ENCODE measurements at places on chromosomes 2 and 18.

- no peak for DNase-seq
Measured at GRCh38 chr2:165126244-165126643, 77.6 kb downstream of the SCN3A start.

GRCh38 chr2:104707056-104707455 lies 146.9 kb upstream of the POU3F3 start:
- DNase-seq: no peak

DNA sequence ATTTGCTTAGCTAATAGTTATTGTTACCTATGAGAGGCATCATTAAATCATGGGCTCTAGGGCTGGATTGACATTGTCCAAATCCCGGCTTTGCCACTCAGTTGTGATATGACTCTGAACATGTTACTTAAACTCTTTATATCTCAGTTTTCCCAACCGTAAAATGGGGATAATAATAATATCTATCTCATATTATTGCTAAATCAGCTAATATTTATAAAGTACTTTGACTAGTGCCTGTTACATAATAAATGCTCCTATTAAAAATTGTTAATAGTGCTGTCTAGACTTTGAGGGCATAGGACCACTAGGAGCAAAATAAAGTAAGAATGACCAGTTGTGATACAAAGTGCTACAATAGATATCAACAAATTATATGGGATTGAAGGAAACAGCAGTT lies 376.3 kb upstream of the FIGN start:
- no peak for DNase-seq

DNA sequence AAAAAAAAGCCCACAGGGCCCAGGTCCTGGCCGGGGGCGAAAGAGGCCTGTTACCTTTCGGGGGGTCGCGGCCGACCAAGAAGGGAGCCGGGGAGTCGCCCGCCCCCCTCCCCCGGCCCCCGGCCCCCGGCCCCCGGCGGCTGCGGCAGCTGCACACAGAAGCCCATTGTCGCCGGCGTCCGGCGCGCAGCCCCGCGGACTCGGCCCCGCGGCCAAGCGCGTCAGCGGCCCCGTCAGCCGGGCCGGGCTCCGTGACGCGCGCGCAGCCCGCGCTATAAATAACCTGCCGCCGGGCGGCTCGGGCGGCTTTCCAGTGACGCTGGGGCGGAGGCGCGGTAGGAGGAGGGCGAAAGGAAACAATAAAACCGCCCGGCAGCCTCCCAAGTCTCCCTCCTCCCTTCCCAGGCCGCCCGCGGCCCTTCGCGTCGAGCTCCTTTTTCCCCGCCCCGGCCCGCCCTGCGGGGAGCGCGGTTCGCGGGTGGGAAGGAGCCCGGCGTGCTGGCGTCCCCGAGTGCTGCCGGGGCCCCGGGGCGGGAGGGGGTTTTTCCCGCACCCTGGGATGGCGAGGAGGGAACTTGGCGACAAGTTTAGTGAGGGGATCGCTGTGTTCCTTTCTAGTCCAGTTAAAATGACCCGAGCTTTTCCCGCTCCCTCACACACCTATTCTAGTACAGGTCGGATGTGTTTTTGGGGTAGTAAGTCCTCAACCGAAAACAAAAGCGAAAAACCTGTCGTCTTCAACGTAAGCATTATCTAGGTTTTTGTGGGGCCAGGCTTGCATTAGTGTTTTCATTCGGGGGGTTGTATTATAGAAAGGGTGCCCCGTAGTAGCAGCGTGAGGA lies 10.0 kb upstream of the NR4A2 start:
- DNase-seq: peak; percentile 53

DNA sequence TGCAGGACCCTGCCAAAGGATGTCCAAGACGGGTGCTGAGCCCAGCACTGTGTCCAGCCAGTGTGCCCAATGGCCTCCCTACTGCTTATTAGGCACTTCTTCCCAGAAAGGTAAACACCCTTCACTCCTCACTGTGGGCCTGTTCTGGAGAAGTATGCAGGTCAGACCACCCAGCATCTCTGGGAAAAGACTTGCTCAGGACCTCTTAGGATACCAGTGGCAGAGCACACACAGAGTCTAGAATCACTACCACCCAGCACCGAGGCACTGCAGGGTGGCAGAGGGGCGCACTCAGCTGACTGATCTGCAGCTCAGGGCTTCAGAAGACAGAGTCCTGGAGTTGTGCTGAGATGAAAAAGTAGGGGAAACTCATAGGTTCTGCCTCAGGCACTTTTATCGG lies 25.8 kb downstream of the XDH start:
- no peak for DNase-seq

GRCh38 chr2:66301022-66301766 lies 133.7 kb upstream of the MEIS1 start:
- no peak for DNase-seq

GRCh38 chr18:61245276-61245675 lies 88.0 kb upstream of the CDH20 start:
- DNase-seq: no peak

DNA sequence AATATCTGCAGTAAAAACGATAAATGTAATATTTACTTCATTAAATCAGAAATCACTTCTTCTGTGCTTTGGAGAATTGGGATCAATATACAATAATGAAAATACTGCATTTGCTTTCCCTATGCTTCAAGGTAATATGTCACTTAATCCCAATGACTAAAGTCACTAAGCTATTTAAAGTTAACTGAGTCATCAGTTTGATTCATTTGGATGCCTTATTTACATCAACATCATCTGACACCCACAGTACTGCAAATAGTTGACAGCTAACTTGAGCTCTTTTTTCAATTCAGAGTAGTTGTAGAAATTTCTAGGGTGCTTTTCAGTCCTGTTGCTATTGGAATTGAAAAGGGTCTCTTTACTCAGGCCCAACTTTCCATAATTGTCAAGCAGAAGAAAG lies 776.9 kb upstream of the FSHR start:
- no peak for DNase-seq

GRCh38 chr2:100589527-100589926 lies 26.7 kb downstream of the PDCL3 start:
- no peak for DNase-seq

DNA sequence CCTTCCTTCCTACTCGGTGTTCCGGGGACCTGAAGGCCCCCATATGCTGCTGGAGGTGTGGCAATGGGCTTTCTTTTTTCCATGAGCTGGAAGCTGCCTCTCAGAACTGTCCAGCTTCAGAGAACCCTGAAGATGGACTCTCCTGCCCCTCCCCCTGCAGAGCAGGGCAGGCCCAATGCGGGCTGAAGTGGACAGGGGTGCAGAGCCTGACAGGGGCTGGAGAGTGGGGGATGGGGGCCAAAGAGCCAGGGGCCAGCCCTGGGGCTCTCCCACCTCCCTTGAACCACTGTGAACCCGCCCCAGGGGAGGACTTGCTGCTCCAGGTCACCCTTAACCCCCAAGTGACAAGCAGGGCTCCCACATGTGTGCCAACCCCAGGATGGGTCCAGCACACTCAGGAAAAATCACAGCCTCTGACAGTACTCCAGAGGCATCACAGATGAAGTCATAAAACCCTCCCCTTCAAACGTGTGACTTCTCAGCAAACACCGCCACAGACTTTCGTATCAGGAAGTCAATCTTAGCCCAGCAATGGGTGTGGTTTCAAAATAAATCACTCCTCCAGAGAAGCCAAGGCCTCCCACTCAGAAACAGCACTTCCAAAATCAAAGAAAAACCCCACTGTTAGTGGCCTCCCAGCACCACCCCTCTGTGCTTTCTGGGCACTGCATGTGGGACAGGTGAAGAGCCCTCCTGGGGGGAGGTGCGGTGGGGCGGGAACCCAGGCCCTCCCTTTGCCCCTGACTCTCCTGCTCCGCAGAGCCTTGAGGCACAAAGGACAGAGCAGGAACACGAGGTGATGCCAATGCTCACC lies 135.8 kb downstream of the HDAC4 start:
- peak; percentile 11 for DNase-seq

GRCh38 chr2:109690822-109691541 lies 76.8 kb downstream of the SOWAHC start:
- DNase-seq: no peak

GRCh38 chr2:142599504-142599903 lies 278.0 kb upstream of the KYNU start:
- no peak for DNase-seq

DNA sequence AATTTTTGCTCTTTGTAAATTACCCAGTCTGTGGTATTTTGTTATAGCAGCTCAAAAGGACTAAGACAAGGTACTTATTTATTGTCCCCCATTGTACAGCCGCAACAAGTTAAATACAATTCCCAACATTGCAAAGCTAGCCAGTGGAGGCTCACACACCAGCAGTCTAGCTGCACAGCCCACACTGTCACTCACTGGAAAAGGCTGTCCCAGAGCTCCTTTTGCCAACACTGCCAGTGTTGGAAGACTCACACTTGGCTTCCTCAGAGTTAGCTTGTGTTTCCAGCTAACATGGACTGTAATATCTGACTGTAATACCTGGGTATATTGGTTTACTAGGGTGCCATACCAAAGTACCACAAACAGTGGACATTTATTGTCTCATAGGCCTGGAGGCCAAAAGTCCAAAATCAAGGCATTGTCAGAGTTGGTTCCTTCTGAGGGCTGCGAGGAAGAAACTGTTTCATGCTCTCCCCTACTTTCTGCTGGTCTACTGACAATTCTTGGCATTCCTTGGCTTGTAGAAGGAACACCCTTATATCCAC lies 6.6 kb upstream of the DYM start:
- DNase-seq: no peak

GRCh38 chr2:120034621-120035020 lies 21.7 kb downstream of the EPB41L5 start:
- no peak for DNase-seq

DNA sequence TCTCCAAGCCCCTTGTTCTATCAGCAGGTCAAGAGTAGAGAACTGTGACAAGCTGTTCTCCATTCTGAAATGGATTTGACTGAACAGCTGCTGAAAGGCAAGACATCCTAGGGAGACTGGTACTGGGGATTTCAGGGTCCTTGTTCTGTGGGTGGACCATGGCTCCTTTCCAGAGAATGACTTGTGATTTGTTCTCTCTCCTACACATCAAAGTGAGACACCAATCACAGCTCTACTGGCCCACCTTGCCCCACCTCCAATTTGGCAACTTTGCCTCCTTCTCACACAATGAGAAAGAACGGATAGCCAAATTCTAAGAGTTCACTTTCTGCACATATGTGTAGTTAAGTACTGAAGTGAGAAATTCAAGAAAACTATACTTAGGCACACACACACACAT lies 67.4 kb downstream of the BCL11A start:
- no peak for DNase-seq

GRCh38 chr2:54332386-54332785 lies 76.4 kb upstream of the TSPYL6 start:
- DNase-seq: no peak

- no peak for DNase-seq
Measured at GRCh38 chr2:9629222-9630116, 1.3 kb downstream of the YWHAQ start.

- DNase-seq: no peak
Measured at GRCh38 chr18:76658627-76659026, 163.6 kb upstream of the ZNF516 start.

DNA sequence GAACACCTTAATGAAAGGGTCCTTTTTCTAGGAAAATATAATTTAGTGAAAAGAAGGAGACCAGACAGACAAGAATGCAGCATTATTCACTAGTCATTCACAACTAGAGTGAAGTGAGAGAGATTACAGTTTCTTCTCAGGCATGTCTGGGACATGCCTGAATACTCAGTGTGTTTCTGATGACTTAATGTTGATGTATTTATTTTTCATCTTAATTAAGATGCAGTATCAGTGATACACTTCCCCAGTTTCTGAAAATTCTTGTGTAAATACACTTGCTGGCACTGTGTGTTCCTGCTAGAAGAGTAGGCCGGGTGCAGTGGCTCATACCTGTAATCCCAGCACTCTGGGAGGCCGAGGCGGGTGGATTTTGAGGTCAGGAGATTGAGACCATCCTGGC lies 143.6 kb downstream of the MYO3B start:
- DNase-seq: no peak

DNA sequence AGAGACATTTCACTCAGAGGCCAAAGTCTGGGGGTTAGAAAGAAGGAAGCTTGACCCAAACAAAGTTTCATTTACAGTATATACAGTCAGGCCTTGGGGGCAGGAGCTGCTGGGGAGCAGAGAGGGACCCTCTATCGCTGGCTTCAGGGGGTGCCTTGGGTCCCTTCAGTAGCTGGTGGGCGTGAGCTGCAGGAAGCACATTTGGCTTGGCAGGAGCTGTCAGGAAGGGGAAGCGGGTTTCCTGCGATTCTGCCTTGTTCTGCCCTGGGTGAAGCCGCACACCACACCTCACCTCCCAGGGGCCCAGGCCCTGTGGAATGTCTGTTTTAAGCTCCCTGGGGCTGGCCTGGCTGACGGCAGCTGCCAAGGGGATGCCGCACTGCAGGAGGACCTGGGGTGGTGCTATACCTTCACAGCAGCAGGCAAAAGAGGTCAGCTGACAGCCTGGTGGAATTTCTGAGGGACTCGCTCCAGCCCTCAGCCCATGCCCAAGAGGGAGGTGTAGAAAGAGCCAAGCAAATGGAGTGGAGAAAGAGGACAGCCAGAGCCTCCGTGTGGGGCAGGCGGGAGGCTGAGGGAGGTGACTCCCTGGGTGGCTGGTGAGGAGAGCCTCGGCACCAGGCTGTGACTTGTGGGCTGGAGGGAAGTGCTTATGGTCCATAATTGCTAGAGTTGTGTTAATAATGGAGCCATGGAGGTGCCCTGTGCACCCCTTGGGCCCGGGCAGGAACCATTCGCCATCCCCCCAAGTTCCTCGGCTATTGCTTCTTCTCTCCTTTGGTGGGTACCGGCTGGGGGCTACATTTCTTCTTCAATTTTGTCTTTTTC lies 43.9 kb downstream of the PSD4 start:
- no peak for DNase-seq

GRCh38 chr2:105761931-105762515 lies 17.3 kb downstream of the NCK2 start:
- no peak for DNase-seq

DNA sequence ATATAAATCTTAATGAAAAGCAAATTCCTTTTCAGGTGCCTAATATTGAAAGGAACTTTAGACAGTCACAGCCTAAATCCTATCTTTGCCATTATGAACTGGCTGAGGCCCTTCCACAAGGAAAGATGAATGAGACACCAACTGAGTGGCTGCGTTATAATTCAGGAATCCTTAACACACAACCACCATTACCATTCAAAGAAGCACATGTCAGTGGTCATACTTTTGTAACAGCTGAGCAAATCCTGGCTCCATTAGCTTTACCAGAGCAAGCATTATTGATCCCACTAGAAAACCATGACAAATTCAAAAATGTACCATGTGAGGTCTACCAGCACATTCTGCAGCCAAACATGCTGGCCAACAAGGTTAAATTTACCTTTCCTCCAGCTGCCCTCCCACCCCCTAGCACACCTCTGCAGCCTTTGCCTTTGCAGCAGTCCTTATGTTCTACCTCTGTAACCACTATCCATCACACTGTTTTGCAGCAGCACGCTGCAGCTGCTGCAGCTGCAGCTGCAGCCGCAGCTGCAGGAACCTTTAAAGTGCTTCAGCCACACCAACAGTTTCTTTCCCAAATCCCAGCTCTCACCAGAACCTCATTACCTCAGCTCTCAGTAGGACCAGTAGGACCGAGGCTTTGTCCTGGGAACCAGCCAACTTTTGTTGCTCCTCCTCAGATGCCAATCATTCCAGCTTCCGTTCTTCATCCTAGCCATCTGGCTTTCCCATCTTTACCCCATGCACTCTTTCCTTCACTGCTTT lies 340.1 kb downstream of the ZNF804A start:
- DNase-seq: no peak

GRCh38 chr18:11320986-11321385 lies 171.6 kb upstream of the PIEZO2 start:
- DNase-seq: peak; percentile 48

- DNase-seq: peak; percentile 100
Measured at GRCh38 chr2:111698743-111699554, 185.0 kb downstream of the ANAPC1 start.

- DNase-seq: no peak
Measured at GRCh38 chr18:27879540-27879939, 297.4 kb downstream of the CDH2 start.

All from HS-5 (cell line).